ENCODE measurements at places on chromosomes 2 and 18. TPM values are rescaled to one million over a fixed set of nuclear protein-coding genes. Genes with fewer than 3 reads are reported as not detected.

Gene GKN1
- total RNA-seq, result not detected

- no peaks in the 10 kb centered on the region for H3K36me3 ChIP-seq
- no peak for DNase-seq
- H3K4me1 ChIP-seq, result no peaks in the 10 kb centered on the region
- no peak overlapping the region for H3K4me3 ChIP-seq
These were observed 109.9 kb downstream of the GAREM1 start for GRCh38 chr18:32360682-32361345.

GRCh38 chr2:53235836-53236582, 531.6 kb upstream of the CHAC2 start:
- no peaks in the 10 kb centered on the region for H3K4me1 ChIP-seq
- no peak overlapping the region for H3K27ac ChIP-seq
- H3K36me3 ChIP-seq, result no peaks in the 10 kb centered on the region

DNA sequence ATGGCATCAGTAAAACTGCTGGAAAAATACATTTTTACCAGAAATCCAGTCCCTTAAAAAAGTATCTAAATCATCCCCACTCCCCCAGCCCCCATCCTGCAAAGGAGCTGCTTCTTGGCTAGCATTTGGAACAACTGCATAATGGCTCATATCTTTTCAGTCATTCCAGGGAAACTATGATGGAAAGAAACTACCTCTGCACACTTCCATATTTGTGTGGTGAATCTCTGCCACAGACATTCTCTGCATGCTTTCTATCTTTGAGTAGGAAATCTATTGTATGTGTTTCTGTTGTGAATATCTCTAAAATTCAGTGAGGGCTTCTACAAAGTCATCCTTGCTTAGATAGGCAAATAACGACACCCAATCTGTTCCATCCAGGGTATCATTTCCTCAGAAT, 632.3 kb downstream of the LRP1B start:
- no peaks in the 10 kb centered on the region for H3K36me3 ChIP-seq
- H3K27ac ChIP-seq, result no peak overlapping the region
- no peak for DNase-seq
- H3K27me3 ChIP-seq, result no peaks in the 10 kb centered on the region
- no peaks in the 10 kb centered on the region for H3K4me1 ChIP-seq

DNA sequence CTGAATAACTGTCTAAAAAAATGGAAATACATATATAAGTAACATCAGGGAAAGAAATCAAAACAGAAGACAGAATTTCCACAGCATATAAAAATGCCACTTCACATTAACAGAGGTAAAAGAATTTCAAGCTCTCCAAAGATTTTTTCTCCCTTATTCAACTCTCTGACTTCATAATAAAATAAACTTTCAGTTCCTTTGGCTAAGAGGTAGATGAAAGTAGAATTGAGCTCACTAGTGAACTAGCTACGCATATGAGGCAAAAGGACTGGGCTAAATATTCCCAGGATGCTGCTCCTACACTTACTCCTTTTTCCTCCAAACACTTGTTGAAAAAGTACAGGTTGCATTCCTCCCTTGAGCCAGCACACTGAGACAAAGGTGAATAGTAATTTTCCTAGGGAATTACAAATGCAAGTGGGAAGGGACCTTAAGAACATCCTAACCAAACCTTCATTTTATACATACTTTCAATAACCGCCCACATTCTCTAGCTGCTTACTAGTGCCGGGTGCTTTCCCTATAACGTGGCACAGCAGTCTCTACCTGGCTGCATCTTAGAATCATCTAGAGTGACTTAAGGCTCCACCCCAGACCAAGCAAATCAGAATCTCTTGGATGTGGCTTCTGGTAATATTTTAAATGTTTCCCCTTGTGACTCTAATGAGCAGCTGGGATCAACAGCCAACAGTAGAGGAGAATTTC, 136.6 kb downstream of the MTCL1 start:
- no peaks in the 10 kb centered on the region for H3K4me1 ChIP-seq
- no peak overlapping the region for H3K27ac ChIP-seq
- no peaks in the 10 kb centered on the region for H3K27me3 ChIP-seq
- H3K4me3 ChIP-seq, result no peak overlapping the region
- no peaks in the 10 kb centered on the region for H3K36me3 ChIP-seq

GRCh38 chr18:32714571-32715148, 58.2 kb downstream of the KLHL14 start:
- peak; percentile 48 for DNase-seq
- H3K36me3 ChIP-seq, result no peaks in the 10 kb centered on the region
- no peak overlapping the region for H3K4me3 ChIP-seq
- H3K4me1 ChIP-seq, result peaks cover 2% of the 10 kb centered on the region
- H3K27ac ChIP-seq, result no peak overlapping the region

Gene C2orf78
- total RNA-seq, result not detected

All from activated CD8-positive, alpha-beta memory T cell treated with anti-CD3 and anti-CD28 coated beads, Interleukin-2, amount 10 ng/mL, durations not matched to agents 7 days and 5 days (primary cell).